ENCODE measurements at places on chromosomes 13 and 19. TPM values are rescaled to one million over a fixed set of nuclear protein-coding genes. Genes with fewer than 3 reads are reported as not detected.

Gene KASH5
- not detected for total RNA-seq

Gene PLK5
- not detected for total RNA-seq

Gene ADAMTSL5
- total RNA-seq: 0.99 TPM

DNA sequence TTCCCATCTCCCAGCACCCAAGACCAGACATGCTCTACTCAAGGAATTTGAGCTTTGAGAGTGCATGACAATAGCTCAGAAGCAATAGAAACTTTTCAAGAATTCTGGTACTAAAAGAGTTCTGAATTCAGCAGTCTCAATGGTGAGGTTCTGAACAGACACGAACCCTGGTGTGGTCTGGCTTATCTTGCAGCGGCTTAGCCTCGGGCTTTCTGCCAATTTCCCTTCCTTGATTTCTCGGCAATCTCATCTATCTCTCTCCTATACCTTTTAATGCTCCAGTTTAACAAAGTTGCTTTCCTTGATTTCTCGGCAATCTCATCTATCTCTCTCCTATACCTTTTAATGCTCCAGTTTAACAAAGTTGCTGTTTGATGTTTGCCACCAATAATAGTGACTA, 174.6 kb downstream of the SPRY2 start:
- no peak overlapping the region for H3K4me3 ChIP-seq
- no peaks in the 10 kb centered on the region for H3K4me1 ChIP-seq
- no peaks in the 10 kb centered on the region for H3K36me3 ChIP-seq
- no peak for DNase-seq

Data from sigmoid colon (tissue), 7 donors.